ENCODE measurements at places on chromosomes 12 and 14.
A peak's percentile ranks its signal among the peaks of the same experiment; 100 is the strongest.

- peak; percentile 4 for DNase-seq
Observed at GRCh38 chr12:21502164-21502496, 541 bp downstream of the GOLT1B start.

DNA sequence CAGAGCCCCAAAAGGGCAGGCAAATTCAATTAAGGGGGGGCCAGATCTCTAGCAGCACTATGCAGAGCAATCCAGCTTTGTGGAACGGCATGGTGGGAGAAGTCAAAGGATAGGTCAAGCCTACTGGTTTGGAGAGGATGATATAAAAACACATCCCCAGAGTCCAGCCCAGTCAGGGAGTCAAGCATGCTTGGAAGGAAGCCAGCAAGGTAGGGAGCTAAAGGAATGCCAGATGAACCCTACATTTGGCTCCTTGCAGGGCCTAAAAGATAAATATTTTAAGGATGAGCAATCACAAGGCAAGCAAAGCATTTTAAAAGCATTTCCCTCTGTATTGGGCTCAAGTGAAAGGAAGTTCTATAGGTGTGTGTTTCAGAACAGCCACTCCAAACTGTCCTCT lies 21.4 kb downstream of the KCTD10 start:
- DNase-seq, result no peak

- no peak for DNase-seq
Observed at GRCh38 chr12:95412482-95413311, 61.3 kb upstream of the METAP2 start.

DNA sequence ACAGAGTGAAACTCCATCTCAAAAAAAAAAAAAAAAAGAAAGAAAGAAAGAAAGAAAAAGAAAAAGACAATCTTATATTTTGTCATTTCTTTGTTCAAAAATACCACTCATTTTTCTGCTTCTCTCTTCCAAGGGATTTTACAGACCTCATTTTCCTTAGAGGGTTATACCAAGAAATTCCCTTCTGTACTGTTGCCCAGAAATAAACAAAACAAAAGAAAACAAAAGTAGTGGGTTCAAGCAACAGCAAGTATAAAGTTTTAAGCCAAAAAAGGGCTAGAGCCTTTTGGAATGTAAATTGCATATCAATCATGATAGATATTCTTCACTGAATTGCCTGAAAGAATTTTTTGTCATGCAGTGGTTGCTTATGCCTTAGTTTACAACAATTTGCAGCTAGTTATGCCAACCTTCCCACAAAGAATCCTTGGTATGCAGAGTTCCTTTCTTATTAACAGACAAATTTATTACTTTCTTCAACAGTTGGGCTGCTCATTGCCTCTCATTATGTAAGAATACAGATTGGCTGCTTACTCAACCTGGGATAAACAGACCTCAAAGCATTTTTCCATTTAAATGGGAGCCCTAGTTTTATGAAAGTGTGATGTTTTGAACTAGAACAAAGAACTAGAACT lies 129.1 kb upstream of the PPFIA2 start:
- no peak for DNase-seq

DNA sequence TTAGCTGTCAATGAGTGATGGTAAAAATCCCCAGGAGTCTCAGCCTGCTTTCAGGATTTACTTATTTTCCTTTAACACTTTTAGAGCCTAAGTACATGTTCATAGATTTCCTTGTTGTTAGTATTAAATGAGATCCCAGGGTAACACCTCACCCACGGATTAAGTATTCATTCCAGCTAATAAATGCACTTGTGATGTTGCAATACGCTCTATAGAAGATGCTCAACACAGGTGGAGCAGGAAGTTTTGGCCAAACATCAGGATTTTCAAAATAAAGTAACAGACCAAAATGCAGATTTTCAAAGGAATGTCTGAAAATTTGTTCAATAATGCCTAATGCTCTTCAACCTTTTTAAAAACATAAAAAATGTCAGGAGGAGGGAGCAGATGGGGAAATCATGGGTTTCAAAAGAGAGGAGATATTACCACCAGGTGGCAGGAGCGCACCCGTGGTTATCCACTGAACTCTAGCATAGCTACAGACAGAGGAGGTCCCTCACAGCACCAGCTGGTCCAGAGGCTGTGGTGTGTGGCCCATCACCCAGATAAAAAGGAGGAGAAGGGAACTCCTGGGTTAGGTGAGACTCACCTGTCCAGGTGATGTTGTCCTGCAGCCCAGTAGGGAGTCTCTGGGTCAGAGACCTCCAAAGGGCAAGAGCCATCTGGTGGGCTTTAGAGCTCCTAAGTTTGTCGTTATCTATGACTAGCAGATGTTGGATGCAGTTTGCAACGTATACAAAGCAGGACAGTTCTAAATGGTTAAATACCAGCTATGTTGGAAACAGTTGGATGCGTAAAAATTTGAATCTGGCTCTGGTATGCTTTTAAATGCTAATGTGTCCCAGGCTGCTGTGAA lies 1158.4 kb upstream of the TMEM132C start:
- DNase-seq, result peak; percentile 15

DNA sequence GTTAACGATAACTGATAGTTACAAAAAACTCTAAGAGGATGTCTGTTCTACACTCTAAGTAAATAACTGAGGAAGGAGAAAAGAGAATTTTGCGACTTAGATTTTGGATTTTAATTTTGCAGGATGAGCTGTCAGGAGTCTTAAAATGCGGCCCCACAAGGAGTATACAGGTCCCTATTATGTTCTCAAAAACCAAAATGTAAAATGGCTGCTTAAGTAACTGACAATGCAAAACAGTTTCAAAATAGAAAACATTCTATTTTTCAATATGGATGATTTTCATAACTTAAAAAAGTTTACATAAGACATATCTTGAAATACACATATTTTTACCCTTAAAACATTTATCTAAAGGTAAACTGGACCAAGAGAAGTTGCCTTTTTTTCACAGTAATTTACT lies 2.6 kb downstream of the CD69 start:
- DNase-seq, result no peak

DNA sequence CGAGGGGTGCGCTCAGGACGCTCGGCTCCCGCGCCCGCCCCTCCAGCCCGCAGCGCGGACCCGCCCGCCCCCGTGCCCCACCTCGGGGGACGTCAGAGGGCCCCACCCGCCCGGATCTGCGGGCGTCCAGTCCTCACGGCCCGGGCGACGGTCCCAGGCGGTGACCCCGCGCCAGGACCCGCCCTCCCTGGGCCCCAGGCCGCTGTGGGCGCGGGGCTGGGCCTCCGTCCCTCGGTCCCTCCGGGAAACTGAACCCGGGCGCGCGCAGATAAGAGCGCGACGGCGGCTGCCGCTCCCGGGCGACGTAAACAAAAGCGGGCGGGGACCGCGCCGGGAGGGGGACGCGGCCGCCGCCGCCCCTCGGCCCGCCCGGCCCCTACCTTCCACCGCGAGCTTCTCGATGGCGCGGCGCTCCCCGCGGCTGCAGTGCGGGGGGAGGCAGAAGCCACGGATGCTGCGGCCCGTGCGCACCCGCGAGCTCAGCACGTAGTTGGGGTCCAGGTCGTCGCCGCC lies 1.1 kb downstream of the CKB start:
- DNase-seq, result no peak

DNA sequence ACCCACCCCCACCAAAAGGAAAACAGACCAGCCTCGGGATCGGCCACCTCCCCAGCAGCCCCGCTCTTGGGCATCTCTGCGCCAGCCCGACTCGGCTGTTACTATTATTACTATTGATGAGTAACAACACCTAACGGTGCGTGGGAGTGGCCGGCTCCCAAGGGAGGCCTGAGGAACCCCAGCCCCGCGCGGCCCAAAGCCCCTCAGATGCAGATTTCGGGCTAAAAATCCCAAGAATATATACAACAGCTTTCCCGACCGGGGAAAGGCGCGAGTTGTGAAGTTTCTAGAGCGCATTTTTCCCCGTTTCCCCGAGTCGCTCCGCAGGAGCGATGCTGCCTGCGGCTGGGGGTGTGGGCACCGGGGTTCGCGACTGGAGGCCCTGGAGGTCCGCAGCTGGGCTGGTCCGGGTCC lies 565 bp downstream of the NT5DC3 start:
- no peak for DNase-seq

DNA sequence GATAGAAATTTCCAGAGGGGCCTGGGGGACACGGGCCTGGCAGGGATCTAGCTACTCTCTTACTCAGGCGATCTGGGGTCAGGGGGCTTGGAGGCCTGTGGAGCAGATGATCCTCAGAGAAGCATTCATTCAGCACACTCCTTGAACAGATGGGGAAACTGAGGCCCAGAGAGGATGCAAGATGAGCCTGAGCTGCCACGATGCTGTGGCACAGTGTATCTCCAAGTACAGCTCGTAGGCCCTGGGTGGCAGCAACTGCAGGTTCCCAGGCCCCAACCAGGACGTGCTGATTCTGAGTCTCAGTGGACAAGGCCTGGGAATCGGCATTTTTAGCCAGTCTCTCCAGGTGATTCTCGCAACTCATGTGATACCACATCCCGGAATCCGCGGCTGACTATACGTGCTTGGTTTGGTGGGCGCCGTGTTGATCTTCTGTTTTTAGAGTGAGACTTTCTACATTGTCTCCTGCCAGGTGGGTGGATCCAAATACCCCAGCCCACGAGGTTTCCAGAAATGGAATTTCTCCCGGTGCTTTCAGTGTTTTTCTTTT lies 22.5 kb downstream of the ADGRD1 start:
- DNase-seq, result no peak
